Myocyte (in vitro differentiated cells): ENCODE measurements at places on chromosomes 1 and 21. TPM values are rescaled to one million over a fixed set of nuclear protein-coding genes. Genes with fewer than 3 reads are reported as not detected.

The HSF2BP gene
- total RNA-seq, result 2.3 and 3.2 TPM in 2 replicates

The PTPRU gene
- total RNA-seq, result 21.5 and 25.8 TPM in 2 replicates

The DNALI1 gene
- total RNA-seq, result 35.9 and 45.9 TPM in 2 replicates

The RIPPLY3 gene
- total RNA-seq, result not detected in 2 replicates

The OR2T11 gene
- not detected in 2 replicates for total RNA-seq

The KDM5B gene
- 47.3 and 53.0 TPM in 2 replicates for total RNA-seq

The HEYL gene
- 84.9 and 91.9 TPM in 2 replicates for total RNA-seq

The LDLRAD1 gene
- total RNA-seq, result not detected in 2 replicates
